Stimulated activated naive CD8-positive, alpha-beta T cell treated with anti-CD3 and anti-CD28 coated beads, Interleukin-15, Interleukin-2, amounts not matched to agents 100 U/mL and 50 U/mL, for 24 hours (primary cell): ENCODE measurements at places on chromosomes 3 and 15.

GRCh38 chr3:27216955-27217552, 152.1 kb downstream of the NEK10 start:
- no peak for DNase-seq

DNA sequence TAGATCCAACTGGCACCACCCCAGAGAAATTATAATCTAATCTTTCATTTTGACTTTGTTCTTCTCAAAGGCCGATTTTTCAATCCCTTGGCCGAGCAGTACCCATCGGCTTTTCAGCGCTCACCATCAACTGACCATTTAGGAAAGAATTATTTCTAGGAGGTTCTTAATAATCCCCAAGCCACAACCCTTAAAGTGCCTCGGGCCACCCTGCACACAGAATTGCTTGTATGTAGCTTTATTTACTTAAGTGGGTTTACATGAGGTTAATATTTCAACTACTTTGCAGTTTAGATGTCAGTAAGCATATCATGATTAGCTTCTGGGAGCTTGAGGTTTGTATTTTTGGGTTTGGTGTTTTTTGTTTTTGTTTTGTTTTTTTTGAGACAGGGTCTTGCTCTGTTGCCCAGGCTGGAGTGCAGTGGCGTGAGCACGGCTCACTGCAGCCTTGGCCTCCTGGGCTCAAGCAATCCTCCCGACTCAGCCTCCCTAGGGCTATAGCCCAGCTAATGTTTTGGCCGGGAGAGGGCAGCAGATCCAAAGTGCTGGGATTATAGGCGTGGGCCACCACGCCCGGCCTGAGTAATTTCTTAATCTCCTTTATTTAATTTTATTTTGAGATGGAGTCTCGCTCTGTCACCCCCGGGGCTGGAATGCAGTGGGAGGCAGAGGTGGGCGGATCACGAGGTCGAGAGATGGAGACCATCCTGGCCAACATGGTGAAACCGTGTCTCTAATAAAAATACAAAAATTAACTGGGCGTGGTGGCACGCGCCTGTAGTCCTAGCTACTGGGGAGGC, 801 bp upstream of the CDAN1 start:
- no peak for DNase-seq

DNA sequence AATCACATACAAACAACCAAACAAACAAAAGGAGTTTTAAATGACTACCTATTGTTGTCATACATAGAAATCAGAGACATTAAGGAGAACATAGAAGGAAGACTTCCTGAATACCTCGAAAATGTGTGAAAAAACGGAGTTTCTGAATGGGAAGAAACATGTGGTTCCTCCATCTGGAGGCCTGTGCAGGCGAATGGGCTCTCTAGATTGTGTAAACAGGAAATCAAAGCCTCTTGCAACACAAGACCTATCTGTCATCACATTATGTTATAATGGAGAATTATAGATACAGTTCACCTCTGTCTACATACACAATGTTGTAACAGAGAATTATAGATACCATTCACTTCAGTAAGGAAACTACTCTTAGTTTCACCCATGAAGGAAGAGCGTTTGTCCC, 44.1 kb downstream of the RUBCN start:
- DNase-seq, result no peak

DNA sequence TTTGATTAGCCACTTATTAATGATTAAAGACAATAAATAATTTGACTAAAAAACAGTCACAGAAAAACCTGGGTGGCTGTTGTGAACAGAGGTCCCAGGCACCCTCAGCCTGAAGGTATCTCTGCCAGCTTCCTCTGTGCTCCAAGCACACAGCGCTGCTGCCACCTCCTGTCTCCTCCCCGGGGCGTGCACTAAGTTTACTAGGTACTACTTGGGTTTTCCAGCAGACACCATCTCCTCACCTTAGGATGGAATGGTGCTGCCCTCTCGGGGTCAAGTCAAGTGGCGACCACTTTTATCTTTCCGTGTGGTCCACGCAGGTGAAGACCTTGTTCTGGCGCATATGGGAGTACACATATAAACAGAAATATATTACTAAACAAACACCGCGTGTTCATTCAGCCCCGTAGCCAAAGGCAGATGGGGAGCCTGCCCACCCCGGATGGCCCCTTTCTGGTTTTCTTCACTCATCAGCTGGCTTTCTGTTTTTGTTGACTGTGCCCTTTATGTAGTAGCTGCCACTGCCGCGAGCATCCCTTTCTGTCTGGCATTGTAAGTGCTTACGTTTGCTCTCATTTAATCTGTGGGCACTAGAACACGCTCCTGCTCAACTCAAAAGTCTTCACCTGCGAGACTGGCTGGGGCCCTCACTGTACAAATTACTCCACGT, 128.0 kb downstream of the LRIG1 start:
- no peak for DNase-seq

DNA sequence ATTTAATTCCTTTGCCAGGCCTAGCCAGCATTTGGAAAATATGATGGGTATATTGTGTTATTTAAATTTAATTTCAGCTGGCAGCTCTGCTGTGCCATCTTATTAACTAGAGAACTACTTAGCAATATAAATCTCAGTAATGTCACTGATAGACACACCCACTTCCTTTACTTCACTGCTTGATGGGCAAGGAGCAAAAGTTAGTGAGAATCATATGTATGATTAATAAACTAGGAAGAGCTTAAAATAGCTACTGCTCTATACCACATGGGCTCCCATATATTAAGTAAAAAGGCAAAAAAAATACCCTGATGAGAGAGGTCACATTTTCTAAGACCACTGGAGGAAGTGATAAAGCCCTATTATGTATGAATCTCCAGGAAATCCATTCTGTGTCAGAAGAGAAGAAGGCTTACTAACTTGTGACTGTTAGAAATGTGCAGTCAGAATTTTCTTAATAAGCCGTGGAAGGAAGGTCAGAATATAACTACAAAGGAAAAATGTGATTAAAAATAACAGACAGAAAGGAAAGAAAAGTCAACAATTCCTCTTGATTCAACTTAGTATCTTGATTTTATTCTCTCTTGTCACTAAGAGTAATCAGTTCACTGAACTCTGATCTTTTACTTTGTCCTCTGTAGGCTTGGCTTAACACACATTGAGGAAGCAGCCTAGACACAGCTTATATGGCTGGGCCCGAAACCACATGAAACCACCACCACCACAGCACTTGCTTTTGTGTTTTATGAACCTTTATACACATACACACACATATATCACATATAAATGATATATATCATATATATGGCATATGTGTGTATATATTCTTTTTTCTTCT, 1233.9 kb upstream of the ALCAM start:
- no peak for DNase-seq

DNA sequence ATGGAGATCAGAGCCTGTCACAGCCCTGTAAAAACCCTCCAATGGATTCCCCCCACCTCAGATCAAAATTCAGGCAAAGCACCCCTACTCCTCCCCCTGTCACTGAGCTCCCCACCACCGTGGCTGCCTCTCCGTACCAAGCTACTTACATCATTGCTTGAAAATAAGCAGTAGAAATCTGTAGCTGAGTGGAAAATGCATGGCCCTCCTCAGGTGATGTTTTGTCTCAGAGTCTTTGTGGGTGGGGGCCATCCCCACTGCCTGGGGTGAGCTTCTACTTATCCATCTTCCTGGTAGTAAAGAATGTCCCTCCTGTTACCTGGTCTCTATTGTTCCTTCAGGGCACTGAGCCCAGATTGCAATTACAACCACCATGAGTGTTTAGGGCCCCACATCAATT, 34.5 kb downstream of the SLCO2A1 start:
- DNase-seq, result no peak

GRCh38 chr15:76588811-76589747, 252.5 kb downstream of the ISL2 start:
- no peak for DNase-seq

DNA sequence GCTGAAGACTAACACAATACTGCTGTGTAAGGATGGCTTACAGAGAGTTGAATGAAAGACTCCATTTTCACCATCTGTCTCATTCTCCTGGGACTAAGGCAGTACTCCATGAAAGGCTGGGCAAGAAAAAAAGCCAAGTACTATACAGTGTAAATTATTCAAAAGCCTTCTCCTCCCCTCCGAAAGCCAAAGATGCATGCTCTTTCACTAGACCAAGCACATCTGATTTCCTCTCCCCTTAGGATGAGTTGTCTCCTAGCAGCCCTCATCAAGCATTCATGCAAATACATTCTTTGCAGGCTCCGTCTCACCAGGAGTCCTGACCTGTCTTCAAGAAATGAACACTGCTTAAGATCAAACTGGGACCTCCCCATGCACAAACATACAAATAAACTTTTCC, 133.5 kb upstream of the THBS1 start:
- DNase-seq, result no peak

DNA sequence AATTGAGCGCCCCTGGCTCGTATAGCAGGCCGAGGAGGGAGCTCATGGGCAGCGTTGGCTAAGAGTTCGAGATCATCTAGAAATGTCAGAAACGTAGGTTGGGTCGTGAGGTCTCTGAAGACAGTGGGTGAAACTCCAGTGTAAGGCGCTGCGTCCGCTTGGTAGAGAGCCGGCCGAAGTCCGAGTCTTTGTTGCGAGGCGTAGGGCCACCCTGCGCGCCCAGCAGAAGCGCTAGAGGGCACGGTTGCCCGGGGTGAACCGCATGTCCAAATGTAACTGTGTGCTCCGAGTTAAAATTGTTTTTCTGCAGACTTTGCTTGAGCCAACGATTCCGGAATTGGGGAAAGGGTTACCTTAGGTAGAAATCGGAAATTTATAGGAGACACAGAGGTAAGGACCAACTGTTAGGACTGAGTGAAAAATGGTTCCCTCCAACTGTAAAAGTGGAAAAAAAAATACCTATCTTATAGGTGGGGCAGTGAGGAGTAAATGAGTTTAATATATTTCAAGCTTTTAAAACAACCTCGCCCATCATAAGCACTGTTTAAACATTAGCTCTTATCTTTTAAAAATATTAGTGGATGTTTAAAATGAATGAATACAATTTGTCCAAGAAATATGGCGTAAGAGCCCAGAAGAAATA, 993 bp upstream of the SIAH2 start:
- peak; percentile 63 for DNase-seq

GRCh38 chr3:5022966-5023776, 43.9 kb downstream of the BHLHE40 start:
- DNase-seq, result peak; percentile 55

- DNase-seq, result no peak
Measured at GRCh38 chr3:156433138-156433537, 121.8 kb downstream of the SSR3 start.

- DNase-seq, result no peak
Measured at GRCh38 chr3:160381470-160381869, 17.6 kb downstream of the IFT80 start.

GRCh38 chr3:39273119-39273518, 6.7 kb downstream of the CX3CR1 start:
- DNase-seq, result no peak

GRCh38 chr3:20103731-20104130, 63.5 kb downstream of the KAT2B start:
- no peak for DNase-seq

- no peak for DNase-seq
Measured at GRCh38 chr3:127479449-127479848, 111.1 kb downstream of the TPRA1 start.

GRCh38 chr3:42562047-42562907, 19.5 kb downstream of the SEC22C start:
- no peak for DNase-seq

DNA sequence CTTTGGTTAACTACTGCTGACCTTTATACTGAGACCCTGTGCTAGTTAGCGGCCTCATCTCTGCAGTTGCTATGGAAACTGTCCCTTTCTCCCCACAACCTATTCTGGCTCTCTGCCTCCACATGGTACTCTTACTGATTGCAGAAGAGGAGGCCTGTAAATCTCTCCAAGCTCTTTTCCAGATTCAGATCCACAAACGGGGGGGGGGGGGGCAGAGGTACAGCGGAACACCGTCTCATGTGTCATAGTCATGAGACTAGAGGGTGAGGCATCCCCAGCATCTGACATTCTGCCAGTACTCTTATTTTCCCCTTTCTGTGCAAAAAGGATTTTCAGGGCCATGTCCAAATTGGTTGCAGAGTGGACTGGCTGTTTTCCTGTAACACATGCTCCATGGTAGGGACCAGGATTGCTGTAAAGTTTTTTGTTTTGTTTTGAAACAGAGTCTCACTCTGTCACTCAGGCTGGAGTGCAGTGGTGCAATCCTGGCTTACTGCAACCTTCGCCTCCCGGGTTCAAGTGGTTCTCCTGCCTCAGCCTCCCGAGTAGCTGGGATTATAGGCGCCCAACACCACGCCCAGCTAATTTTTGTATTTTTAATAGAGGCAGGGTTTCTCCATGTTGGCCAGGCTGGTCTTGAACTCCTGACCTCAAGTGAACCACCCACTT, 8.3 kb upstream of the MAP1A start:
- no peak for DNase-seq

- no peak for DNase-seq
Measured at GRCh38 chr3:26630669-26631389, 8.3 kb downstream of the LRRC3B start.

DNA sequence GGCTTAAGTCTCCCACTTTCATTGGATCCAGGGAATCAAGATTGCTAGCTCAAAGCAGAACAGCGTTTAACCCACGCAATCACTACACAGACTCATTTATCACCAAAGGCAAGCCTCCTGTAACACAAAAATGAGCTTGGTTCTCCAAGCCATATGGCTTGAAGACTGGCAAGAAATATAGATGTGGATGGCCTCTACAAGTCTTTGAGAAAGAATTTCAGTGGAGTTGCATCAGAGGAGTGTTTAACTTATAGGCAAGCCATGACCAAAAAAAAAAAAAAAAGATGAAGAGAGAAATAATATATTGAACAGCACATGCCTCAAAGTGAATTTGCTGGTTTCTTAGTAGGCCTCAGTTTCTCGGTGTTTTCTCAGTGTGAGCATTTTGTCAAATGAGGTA, 27.3 kb downstream of the PDZRN3 start:
- DNase-seq, result no peak

GRCh38 chr3:127566833-127567232, 23.7 kb downstream of the TPRA1 start:
- no peak for DNase-seq

GRCh38 chr3:122416966-122417365, 1.1 kb upstream of the WDR5B start:
- DNase-seq, result no peak

DNA sequence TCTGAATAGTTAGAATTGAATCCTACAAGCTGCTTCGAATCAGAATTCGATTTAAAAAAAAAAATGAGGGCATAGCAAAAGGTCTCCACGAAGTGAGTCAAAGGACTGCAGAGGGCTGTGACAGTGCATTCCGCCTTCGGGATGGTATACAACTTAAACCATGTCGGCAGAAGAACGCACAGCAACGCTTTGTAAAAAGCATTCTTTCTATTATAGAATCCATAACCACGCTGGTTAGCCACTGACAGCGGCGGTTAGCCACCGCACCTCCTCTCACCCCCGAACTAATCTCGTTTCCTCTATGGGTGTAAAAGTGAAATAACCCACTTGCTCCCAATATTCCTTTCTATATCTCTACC, 664 bp upstream of the PIK3CA start:
- peak; percentile 71 for DNase-seq

- DNase-seq, result no peak
Measured at GRCh38 chr3:186386883-186387560, 25.0 kb upstream of the DGKG start.

DNA sequence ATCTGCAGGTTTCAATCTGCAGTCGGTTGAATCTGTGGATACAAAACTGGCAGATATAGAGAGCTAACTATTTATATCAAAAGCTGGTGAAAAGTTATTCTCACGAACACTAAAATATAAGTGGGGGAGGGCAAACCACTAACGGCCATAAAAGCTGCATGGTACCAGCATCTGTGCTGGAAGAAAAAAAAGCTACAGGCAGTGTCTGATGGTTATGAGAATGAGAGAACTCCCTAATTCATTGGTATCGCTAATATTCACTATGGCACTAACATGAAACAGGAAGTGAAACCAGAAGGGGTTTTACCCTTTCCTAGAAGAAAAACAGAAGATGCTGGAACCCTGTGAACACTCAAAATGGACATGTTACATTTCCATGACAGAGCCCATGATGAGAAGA, 15.9 kb downstream of the CEP70 start:
- DNase-seq, result no peak
